ENCODE measurements at places on chromosomes 4 and X.

DNA sequence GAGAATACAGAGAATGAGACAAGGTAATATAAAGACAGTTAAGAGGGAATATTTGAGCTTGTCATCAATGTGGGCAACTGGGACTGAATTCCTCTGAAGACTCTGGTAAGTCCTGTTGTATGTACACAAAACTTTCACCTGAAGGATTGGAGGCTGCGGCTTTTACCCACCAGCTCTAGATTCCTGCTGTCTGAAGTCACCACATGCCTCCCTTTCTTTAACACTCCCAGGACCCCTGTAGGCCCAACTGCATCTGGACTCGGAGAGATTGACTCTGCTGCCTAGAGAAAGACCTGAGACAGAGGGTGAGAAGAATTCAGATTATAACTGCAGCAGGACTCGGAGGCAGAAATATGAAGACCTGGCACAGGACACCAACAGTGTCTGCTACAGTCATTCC, 1048.0 kb downstream of the PDHA2 start:
- DNase-seq: no peak

DNA sequence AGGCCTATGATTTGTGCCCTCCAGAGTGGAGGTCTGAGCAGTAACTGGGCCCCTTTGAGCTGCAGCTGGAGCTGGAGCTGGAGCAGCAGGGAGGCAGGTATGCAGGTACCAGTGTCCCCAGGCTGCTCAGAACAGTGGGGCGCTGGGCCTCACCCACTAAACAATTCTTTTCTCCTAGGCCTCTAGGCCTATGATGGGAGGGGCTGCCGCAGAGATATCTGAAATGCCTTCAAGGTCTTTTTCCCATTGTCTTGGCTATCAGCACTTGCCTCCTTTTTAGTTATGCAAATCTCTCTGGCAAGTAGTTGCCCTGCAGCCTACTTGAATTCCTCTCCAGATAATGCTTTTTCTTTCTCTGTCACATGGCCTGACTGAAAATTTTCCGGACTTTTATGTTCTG, 79.7 kb upstream of the OTUD4 start:
- no peak for DNase-seq

GRCh38 chr4:155828628-155829027, 37.4 kb downstream of the ASIC5 start:
- DNase-seq: no peak

- no peak for DNase-seq
Measured at GRCh38 chrX:29518100-29518499, 697.3 kb upstream of the MAGEB2 start.

- DNase-seq: no peak
Measured at GRCh38 chr4:185764876-185765275, 47.1 kb downstream of the SORBS2 start.

DNA sequence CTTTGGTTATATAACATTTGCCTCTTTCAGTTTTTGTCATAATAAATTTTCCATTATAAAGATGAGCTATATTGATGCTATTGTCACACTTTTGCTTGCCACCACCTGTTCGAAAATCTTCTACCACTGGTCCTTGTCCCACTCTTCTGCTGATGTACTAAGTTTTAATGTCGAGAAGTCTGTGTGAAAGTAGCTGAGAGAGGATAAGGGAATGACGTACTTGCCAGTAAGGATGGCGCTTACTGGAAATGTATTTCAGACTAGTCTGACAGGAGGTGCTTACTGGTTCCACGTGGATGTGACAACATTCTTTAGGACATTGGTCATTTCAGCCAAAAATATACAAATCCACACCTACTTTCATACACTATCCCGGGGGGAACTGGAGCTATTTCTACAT, 132.7 kb upstream of the NR3C2 start:
- DNase-seq: no peak

DNA sequence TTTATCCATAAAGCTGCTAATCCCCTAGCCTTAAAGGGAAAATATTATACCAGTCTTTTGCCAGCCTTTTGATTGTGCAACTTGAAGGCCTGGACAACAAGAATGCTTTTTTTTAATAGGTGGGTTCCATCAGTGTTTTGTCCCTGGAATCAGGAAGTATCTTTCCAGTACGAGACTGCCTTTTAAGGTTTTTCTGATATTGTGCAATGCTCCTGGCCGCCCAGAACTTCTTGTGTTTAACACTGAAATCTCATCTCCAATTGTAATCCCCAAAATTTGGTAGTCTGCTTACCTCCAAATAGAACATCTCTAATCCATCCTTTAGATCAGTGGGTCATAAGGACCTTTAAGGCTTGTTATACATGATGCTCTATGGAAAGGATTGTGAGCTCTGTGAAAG, 256.7 kb downstream of the NAF1 start:
- DNase-seq: no peak

- no peak for DNase-seq
Measured at GRCh38 chr4:108830509-108831244, 67.8 kb upstream of the ETNPPL start.

DNA sequence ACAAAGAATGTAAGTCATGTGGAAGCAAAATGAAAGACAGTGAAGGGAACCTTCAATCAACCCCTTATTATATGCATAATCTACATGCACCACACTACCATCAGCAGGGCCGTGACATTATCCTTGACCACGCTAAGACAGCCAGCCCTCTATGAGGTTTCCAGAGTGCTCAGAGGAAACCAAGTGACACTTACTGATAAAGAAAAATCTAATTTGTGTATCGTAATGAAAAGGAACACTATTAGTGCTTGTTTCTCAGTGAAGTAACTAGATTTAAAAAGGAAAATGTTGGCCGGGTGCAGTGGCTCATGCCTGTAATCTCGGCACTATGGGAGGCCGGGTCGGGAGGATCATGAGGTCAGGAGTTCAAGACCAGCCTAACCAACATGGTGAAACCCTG, 56.4 kb downstream of the ABCG2 start:
- no peak for DNase-seq

GRCh38 chr4:10662937-10663336, 21.6 kb downstream of the CLNK start:
- DNase-seq: no peak

DNA sequence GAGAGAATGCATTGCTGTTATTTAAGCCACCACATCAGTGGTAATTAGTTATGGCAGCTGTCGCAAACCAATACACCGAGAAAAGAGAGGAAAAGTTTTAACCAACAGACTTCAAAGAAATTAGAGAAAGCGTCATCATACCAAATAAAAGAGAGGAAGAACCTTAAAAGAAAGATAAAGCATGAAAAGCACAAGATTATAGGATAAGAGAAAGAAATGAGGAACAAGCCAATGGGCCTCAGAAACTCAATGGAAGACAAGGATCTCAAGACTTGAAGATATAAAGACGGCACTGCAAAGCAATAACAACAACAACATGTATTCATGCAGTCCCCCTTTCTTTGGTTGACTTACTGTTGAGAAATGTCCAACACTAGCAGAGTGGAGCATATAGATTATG, 22.8 kb upstream of the ASMTL start:
- DNase-seq: no peak

DNA sequence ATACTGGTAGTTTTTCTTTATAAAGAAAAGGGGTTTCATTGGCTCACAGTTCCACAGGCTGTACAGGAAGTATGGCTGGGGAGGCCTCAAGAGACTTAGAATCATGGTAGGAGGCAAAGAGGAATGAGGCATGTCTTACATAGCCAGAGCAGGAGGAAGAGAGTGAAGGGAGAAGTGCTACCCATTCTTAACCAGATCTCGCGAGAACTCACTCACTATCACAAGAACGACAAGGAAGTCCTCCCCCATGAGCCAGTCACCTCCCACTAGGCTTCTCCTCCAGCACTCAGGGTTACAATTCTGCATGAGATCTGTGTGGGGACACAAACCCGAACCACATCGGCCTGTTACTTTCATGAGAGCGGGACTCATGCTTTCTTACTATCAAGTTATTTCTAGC, 240.5 kb downstream of the TENM3 start:
- no peak for DNase-seq

DNA sequence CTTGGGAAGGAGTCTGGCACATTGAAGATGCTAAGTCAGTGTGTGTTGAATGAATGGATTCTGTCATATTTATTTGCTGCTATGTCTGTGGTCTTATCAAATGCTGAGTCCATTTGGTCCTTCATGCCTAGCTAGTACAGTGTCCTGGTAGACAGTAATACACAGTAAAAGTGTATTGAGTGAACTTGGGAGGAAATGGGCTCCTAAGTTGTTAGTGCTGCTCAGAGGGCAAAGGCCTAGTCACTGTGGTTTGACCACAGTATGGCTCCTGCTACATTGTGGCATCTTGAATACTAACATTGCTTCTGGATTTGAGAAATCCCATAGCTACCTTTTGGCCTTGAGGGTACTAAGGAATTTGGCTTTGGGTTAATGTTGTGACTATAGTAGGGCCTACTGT, 33.9 kb downstream of the MTM1 start:
- DNase-seq: no peak

All from bone marrow (tissue), 2 donors.